ENCODE measurements at places on chromosomes 4 and X. TPM values are rescaled to one million over a fixed set of nuclear protein-coding genes. Genes with fewer than 3 reads are reported as not detected.

GRCh38 chrX:10240918-10241317 is 84.1 kb downstream of the CLCN4 start:
- no peaks in the 10 kb centered on the region for H3K27me3 ChIP-seq
- no peak overlapping the region for H3K27ac ChIP-seq
- DNase-seq: no peak
- peaks cover 6% of the 10 kb centered on the region for H3K4me1 ChIP-seq

Gene DMRTC1B
- total RNA-seq: not detected

DNA sequence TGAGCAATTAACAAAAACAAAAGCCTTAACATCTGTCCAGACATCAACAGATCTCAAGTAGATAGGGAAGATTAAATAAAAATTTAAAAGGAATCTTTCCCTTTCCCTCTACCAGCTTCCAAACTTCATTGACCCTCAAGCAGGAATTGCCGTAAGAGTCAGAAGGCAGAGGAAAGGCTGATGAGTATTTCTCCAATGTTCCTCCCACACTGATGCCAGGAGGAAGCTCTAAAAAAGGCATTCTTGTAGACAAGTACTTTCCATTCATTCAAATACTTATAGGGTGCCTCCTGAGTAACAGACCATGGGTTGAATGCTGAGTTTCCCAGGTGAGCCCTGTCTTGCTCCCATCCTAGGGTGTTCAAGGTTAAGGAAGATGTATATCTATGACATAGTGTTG is 151.6 kb upstream of the GPC4 start:
- no peak overlapping the region for H3K4me3 ChIP-seq
- no peaks in the 10 kb centered on the region for H3K27me3 ChIP-seq
- no peaks in the 10 kb centered on the region for H3K36me3 ChIP-seq

DNA sequence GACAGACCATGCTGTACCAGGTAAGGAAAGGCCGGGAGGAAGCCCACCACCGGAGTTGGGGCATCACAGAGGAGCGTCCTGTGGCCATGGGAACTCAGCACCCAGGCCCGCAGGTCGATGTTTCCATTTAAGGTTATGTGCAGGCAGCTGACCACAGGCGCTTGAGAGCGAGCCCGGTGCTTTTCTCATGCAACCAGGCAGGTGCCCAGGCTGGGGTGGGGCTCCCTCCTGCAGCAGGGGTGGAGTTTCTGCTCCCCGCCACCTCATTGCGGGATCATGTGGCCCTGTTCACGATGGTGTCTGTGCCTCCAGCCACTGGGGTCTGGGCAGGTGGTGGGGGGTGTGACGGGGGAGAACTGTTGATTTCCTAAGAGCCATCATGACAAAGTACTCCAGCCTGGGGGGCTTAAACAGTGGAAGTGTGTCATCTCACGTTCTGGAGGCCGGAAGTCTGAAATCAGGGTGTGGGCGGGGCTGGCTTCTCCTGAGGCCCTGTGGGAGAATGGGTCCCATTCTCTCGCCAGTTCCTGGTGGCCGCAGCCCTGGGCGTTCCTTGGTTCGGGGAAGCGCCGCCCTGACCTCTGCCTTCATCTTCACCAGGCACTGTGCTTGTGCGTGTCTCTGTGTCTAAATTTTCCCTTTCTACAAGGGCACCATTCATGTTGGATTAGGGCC is 60.9 kb downstream of the CPZ start:
- H3K4me1 ChIP-seq: no peaks in the 10 kb centered on the region
- no peak overlapping the region for H3K27ac ChIP-seq
- no peak for DNase-seq
- no peaks in the 10 kb centered on the region for H3K36me3 ChIP-seq
- H3K4me3 ChIP-seq: no peak overlapping the region

DNA sequence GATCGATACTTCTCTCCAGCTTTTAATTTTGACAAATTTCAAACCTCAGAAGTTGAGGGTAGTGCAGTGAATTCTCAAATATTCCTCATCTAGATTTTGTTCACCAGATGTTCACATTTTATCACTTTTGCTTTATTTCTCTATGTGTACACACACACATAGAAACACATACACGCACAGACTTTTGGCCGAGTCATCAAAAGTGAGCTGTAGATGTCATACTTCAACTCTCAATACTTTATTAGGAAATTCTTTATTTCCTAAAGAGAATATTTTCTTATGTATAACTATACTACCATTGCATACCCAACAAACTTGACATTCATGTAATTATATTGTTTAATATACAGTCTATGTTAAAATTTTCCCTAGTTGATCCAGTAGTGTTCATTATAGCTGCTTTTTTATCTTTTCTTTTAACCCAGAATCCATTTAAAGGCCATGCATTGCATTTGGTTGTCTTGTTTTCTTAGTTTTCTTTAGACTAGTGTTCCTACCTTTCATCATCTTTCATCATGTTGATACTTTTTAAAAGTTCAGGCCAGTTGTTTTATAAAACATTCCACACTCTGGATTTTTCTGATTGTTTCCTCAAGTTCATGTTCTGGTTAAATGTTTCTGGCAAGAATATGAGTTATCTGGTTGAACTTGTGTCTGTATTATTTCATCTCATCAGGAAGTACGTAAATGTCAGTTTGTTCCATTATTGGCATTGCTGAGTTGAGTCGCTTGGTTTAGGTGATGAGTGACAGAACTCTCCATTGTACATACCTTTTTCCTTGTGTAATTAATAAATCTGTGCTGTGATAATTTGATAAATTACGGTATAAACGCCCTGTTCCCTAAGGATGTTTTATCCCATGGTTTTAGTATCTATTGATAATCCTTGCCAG is 94.1 kb upstream of the TLR2 start:
- H3K27me3 ChIP-seq: no peaks in the 10 kb centered on the region
- H3K4me3 ChIP-seq: no peak overlapping the region
- H3K4me1 ChIP-seq: no peaks in the 10 kb centered on the region
- DNase-seq: no peak
- peaks cover 30% of the 10 kb centered on the region for H3K36me3 ChIP-seq
- no peak overlapping the region for H3K27ac ChIP-seq

- no peak overlapping the region for H3K4me3 ChIP-seq
- DNase-seq: no peak
- no peaks in the 10 kb centered on the region for H3K4me1 ChIP-seq
- no peaks in the 10 kb centered on the region for H3K36me3 ChIP-seq
Measured at GRCh38 chr4:102684610-102685052, 76.1 kb downstream of the MANBA start.

GRCh38 chrX:49077941-49078340 is 1.7 kb downstream of the WDR45 start:
- H3K36me3 ChIP-seq: peaks cover 7% of the 10 kb centered on the region
- no peaks in the 10 kb centered on the region for H3K27me3 ChIP-seq

Data from heart left ventricle (tissue), 16 donors.